ENCODE measurements at places on chromosomes 3 and 15. TPM values are rescaled to one million over a fixed set of nuclear protein-coding genes. Genes with fewer than 3 reads are reported as not detected.

FOXB1 gene
- total RNA-seq, result 0.56 TPM

GNAT1 gene
- not detected for total RNA-seq

ITIH3 gene
- total RNA-seq, result not detected

SLC22A14 gene
- not detected for total RNA-seq

DNA sequence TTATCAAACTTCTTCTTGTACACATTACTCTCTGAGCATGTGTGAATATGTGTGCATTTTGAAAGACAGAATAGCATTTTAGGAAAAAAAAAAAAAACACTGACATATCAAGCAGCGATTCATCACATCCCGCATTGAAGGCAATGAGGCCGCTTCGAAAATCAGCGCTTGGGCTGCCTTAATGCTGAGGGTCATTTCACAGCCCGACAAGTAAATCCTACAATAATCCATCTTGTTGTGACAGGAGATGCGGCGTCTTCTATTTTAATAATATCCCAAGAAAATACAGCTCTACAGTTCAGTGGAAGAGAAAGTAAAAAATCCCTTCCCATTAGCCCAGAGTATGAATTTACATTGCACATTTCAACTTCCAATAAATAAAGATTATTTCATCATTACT lies 389.2 kb upstream of the GRM7 start:
- DNase-seq, result no peak

GRCh38 chr3:54507876-54508460 lies 385.6 kb downstream of the CACNA2D3 start:
- no peak for DNase-seq

- peak; percentile 10 for DNase-seq
These were observed 204.9 kb downstream of the CNTN4 start for GRCh38 chr3:2303566-2303965.

- no peak for DNase-seq
These were observed 1165.2 kb downstream of the TBL1XR1 start for GRCh38 chr3:176032043-176032442.

DNA sequence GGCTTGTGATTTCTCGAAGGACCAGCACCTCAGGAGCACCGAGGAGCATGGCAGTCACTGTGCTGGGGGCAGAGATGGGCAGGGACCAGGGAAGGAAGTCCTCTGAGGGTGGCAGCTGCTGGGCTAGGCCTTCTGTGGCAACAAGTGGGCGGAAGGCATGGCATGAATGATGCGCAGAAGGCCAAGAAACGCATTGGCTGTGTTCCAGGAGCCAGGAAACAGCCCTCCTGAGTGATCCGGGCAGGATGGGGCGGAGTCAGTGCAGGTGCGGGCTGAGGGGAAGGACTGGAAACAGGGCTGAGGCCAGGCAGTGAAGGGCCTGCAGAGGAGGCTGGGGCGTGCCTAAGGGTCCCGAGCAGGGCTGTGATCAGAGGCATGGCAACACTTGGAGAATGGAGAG lies 23.6 kb downstream of the MRPS11 start:
- DNase-seq, result no peak

DNA sequence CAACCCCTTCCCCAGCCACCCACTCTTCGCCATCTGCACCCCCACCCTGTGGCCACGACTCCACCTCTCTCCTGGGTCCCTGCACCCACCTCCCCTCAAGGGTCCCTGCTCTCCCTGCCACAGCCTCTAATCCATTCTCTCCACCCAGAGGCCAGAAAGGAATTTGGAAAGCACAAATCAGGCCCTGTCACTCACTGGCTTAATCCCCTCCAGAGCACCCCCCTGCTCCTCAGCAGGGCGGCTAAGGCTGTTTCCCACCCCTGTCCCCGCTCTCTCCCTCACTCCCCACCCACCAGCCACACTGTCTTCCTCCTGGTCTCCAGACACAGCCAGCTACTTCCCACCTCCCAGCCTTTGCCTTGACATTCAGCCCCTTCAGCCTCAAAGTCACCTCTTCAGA lies 150.0 kb upstream of the LINGO1 start:
- no peak for DNase-seq

- DNase-seq, result no peak
These were observed 354.1 kb downstream of the GABRG3 start for GRCh38 chr15:27324886-27325615.

GRCh38 chr3:46228260-46229242 lies 13.7 kb upstream of the CCR3 start:
- DNase-seq, result no peak

- DNase-seq, result no peak
These were observed 5.8 kb upstream of the C15orf61 start for GRCh38 chr15:67515090-67515489.

DNA sequence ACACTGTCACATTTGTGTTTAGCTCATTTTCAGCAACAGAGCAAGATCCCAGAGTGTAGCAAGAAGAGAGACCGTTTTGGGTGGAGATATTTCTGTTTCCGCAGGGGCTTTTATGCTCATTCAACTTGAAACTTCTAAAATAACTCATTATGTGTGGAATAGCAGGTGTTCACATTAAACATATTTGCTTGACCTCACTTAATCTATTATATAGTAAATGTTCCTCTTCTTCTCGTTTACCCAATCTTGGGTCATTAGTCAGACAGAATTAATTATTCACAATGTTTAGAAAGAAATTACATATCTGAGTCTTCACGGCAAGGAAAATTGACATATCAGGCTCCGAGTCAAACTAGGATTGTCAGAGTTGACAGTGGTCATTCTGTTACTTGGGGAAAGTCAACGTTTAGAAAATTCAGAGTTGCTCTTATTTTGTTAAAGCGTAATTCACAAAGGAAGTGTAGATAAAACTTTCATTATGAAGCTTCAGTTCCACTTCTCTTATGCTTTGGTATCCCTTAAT lies 222.9 kb downstream of the TPRG1 start:
- no peak for DNase-seq

Data from activated CD4-positive, alpha-beta T cell treated with anti-CD3 and anti-CD28 coated beads for 36 hours (primary cell).